ENCODE measurements at places on chromosomes 7 and 10.

DNA sequence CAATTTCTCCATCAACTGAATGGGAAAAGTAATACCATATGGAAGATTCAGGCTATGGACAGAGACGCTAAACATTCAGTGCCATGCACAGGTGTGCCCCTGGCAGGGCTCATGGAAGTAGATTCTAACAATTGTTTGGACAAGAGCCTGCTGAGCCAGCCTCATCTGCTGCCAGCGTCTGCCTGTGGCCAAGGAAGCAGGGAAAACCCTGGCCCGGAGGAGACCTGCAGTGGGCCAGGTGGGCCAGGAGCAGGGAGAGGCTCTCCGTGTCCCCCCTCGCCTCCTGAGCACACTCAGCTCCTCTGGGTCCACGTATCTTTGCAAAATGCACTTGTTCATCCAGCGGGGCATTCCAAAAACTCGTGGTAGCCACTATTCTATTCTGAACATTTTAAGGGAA, 130.1 kb downstream of the TCERG1L start:
- DNase-seq, result no peak

GRCh38 chr10:15211464-15211979, 43.0 kb upstream of the NMT2 start:
- no peak for DNase-seq

DNA sequence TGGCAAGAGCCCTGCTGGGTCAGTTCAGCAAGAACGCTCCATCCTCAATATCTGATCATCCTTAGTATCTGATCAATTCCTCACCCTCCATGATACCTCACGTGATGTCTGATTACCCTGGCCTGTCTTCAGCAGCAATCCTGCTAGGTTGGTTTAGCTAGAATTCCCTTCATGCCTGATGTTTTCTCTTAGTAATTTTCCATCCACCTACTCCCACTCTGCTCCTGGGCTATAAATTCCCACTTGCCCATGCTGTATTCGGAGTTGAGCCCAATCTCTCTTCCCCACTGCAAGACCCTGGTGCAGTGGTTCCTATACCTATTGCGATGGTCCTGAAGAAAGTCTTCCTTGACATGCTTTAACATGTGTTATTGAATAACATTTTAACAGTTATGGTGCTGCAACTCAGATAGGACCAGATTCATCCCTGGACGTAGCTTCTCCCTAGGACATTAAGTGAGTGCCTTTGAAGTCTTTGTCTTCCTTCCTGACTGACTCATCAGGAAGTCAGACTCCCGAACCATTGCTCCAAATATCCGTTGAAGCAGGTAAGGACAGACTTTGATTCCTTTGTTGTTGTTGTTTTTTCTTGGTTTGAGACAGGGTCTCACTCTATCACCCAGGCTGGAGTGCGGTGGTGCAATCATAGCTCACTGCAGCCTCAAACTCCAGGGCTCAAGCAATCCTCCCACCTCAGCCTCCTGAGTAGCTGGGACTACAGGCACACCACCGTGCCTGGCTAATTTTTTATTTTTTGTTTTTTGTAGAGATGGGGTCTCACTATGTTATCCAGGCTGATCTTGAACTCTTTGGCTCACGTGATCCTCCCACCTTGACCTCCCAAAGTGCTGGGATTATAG, 29.4 kb upstream of the CLDN3 start:
- DNase-seq, result no peak

DNA sequence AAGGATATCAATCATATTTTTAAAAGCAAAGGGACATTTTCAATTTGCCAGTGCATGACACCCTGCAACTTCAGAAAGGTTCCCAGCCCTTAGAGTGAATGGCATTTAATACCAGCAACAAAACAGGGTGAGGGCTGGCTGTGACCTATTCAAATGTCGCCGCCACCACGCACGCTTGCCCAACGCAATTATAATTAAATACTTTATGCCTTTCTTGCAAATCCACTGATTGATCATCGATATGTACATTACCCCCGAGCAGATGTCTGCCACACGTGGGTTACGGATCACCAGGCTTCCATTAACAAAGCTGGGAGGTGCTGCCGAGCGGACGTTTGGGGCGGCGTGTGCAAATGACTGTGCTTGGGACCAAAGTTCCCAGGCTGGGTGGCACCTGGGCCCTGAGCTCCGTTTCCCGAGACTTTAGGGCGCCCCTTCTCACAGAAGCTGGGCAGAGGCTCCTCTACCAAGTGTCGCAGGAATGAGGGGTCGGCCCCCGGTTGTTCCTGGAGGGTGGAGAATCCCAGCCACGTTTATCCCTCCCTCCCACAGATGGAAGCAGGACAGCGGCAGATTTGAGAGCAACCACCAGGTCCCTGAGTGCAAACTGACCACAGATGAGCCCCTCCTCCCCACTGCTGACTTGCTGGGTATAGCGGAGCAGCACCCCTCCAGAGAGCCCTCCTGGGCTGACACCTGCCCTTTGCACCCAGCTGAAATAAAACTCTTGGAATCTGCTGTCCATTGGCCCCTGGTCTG, 3.9 kb downstream of the FOXL3 start:
- DNase-seq, result no peak

DNA sequence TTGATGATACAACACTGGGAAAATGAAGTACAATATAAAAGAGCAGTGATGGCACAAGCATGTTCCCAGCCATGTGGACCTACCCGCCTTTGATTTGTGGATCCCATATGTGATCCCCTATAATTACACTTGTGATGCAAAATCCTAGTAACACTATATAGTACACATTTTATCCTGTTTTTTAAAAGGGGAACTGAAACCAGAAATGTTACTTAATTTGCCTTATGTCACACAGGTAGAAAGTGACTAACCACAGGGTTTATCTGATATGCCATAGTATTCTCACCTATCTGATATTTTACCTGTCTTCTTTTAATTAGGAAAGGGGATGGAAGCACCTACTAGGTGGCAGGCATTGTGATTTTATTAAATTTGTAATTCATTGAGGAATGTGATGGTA, 35.0 kb downstream of the ARMC3 start:
- no peak for DNase-seq

- no peak for DNase-seq
Observed at GRCh38 chr7:38481401-38481800, 149.8 kb downstream of the AMPH start.

DNA sequence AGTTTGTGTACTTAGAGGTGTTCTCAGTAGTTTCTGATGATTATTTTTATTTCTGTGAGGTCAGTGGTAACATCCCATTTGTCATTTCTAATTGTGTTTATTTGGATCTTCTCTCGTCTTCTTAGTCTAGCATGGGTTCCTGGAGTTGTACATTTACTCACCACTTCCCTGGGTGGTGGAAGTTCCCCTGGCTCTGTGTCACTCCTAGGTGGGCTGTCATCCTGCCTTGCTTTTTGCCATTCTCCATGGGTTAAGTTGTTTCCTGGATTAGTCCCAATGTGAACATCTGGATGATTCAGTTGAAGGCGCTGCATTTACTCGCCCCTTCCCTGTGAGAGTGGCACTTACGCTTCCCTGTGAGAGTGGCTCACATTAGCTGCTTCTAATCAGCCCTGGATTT, 48.2 kb downstream of the GSAP start:
- no peak for DNase-seq

DNA sequence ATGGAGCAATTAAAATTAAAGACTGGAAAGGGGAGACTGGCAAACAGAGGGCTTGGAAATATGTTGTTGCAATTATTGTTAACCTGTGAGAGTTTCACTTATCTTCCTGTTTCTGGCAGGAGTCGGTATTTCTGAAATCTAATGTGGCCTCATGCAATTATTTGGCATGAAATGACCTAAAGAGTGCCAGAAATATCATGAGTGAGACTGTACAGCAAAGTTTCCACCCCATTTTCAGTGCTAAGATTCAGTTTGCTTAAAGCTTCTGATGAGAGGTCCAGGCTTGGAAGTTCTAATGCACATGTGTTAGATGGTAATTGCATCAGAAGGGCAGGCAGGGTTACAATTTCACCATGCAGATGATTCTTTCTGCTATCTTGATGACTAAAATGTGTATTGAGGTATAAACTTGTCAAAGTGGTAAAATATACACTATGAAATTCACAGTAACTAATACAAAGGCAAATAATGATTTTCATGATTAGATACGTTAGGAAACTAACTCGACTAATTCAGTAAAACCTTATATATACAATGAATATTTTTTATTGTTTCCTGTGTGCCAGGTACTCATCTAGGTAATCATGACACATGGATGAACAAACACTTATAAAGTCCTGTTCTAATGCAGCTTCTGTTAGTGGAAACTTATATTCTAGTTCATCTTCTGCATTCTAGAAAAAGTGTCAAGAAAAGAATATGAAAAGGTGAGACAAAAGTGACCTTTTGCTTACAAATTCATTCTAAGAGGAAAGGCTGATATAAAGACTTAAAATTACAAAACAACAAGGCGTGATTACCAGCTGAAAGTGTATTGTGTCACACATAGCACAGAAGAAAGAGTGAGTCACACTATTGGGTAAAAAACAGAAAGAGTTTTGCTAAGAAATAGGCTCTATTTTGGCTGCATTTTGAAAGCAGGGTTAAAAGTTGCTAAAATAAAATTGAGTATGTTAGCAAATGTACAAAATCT, 533.4 kb upstream of the SEMA3D start:
- no peak for DNase-seq

DNA sequence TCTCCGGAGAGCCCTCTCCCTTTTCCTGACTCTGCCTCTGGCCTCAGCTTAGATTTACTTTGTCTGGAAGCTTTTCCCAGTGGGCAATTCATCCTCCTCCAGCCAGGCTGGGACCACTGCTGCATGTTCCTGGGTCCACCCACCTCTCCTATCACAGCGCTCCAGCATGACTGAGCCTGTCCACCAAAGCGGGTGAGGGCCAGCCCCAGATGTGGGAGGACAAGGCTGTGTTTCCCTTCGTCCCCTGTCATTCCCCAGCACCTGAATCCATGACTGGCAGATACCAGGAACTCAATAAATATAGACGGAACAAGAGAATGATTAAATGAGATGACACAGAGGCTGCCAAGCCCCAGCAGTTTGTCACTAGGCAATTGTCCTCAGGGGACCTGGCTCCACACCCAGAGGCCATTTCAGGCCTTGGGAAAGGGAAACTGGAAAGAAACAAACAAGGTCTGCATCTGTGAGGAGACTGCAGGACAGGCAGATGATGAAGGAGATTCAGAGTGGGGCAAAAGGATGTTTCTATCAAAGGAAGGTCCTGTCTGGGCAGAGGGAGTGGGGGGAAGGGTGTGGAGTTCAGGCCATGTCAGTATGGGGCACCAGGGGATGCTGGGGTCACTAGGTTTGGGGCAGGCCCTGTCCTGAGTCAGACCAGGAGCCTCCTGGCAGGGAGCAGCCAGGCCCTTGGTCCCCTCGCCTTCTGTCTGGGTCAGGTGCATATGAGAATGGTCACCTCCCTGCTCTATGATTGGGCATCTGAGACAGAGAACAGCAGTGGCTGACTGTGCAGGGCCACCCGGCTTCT, 576.4 kb downstream of the GRID1 start:
- DNase-seq, result no peak

DNA sequence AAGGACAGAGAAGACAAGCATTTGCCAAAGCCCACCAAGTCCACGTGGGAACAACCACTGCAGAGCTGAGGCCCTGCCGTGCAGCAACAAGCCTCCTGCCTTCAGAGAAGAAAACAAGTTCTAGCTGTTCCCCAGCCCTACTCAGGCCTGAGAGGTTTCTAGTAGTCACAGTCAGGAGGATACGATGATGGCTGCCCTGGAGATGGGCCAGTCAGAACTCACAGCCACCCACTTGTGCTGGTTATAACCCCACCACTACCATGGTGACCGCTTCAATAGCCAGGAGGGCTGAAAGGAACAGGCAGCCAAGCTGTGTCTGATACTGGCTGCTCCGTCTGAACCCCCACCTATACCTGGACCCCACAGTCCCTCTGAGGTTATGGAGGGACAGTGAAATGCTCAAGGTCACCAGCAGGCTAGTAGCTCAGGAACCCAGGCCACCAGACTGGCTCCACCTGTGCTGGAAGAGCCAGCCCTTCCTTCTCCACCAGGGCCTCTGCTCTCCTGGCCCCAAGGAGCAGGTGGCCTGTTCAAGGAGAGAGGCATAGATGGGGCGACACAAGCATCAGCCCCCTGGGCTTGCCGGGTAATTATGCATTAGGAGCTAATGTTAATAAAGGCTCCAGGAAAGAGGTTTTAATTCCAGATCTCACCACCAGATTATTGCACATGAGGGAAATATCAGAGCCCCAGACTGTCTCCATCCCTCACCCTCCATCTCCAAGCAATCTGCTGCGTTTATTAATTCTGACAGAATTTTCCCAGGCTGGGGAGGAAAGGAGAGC, 125.8 kb upstream of the PCBD1 start:
- DNase-seq, result no peak

DNA sequence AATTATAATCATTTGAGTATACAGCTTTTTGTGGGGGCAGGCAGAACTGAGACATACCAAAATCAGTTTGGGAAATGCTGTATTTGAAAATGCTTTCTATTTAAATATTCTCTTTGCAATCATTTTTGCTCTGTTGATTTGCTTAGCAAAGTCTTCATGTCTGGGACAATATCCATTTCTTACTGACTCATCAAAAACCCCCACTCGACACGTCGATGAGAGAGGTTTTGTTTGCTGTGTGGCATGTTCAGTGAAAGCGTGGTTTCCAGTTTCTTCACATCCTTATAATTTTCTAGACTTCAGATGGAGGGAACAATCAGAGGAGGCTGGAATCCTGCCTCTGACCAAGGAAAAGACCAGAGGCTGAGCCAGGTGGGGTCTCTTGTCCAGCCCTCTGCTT, 28.9 kb downstream of the HTRA1 start:
- no peak for DNase-seq

- no peak for DNase-seq
Observed at GRCh38 chr10:85045046-85045445, 716.7 kb downstream of the CCSER2 start.

DNA sequence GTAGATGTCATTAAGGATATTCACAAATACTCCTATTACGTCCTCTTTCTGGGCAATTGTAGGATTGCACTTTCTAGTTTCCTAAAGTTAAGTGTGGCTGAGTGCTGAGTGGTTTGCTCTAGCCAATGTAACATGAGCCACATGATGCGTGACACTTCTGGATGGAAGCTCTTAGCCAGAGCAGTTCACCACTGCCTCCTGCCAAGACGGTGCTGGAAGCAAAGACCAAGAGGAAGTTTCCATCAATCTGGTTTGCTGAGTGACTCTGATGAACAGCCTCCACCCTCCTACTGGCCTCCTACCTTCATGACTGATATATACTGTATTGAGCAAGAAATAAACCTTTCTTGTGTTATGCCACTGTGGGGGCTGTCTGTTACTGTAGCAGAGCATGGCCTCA, 318.1 kb downstream of the KCNMA1 start:
- no peak for DNase-seq

DNA sequence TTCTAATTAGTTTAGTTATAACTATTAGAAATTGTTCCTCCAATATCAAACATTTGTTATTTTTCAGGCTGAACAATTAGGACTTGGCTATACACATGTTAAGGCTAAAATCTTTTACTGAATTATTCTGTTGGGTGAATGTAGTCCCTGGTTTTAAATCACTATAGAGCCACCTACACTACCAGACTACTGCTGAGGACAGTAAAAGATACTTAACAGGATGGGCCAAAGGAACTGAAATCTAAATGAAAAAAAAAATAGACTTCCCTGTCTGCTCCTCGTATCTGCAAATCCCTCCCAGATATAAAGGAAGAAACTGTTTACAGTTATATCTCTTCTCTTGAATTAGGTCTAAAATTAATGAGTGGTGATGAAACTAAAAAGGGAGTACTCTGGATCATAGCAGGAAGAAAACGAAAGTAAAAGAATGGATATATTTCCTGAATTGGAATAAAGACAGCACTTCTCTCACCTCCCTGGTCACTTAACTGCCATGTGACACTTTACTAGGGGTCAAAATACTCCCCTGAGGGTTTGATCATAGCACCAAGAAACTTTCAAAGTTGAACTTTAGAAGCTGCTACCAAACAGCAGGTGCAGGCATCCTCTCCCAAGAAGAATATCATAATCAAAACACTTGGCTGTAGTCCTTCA, 12.7 kb downstream of the FBXW4 start:
- no peak for DNase-seq

Data from stimulated activated CD4-positive, alpha-beta T cell treated with anti-CD3 and anti-CD28 coated beads, Interleukin-15, amount 100 ng/mL, for 1 hour (primary cell).